Activated naive CD8-positive, alpha-beta T cell treated with anti-CD3 and anti-CD28 coated beads, Interleukin-2, amount 10 ng/mL, durations not matched to agents 7 days and 5 days (primary cell): ENCODE measurements at places on chromosomes 16 and 17.

DNA sequence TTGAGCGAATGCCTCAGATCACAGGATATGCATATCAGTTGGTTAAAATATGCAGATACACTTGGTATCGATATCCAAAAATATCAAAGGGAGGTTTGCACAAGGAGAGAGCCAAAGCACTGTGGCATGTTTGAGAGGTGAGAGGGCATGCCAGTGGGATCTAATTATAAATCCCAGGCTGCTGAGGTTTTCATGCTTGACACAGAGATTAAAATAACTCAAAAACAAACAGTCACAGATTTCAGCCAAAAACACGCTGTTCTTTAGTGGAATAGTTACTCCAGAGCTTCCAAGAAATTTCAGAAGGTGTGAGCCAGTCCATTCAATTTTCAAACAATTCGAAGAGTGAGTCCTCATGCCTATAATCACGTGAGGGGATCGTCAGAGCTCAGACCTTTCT, 477.9 kb downstream of the SOX9 start:
- H3K4me1 ChIP-seq = no peaks in the 10 kb centered on the region
- peaks cover 46% of the 10 kb centered on the region for H3K27me3 ChIP-seq
- no peak overlapping the region for H3K27ac ChIP-seq
- peaks cover 2% of the 10 kb centered on the region for H3K36me3 ChIP-seq
- DNase-seq = no peak

DNA sequence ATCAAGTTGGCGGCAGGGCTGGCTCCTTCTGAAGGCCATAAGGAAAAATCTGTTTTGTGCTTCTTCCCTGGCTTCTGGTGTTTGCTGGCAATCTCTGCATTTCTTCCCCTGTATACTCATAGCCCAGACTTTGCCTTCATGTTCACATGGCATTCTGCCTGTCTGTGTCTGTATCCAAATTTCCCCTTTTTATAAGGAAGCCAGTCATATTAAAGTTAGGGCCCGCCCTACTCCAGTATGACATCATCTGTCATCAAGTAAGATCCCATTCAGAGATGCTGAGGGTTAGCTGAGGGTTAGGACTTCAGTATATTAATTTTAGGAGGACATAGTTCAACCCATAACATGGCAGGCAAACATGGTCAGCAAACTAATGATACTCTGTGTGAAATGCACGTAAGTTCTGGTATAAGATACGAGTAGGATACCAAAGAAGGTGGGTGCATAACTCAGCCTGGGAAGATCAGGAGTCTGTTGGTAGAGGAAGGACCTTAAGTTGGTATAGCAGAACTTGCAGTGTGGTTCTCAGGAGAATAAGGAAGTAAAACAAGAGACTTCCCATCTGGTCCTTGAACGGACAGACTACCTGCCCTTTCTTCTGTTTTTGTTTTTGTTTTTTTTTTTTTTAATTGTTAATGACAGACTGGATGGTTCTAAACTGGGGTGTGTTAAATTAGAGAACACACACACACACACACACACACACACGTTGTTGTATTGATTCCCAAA, 13.9 kb downstream of the MAP2K6 start:
- peaks cover 25% of the 10 kb centered on the region for H3K4me1 ChIP-seq
- no peak for DNase-seq
- no peaks in the 10 kb centered on the region for H3K27me3 ChIP-seq
- H3K27ac ChIP-seq = no peak overlapping the region
- H3K4me3 ChIP-seq = no peak overlapping the region
- H3K36me3 ChIP-seq = peaks cover 8% of the 10 kb centered on the region

- no peak for DNase-seq
- peak overlapping the region; percentile 73 for H3K27ac ChIP-seq
- H3K4me3 ChIP-seq = no peak overlapping the region
- no peaks in the 10 kb centered on the region for H3K27me3 ChIP-seq
- peaks cover 9% of the 10 kb centered on the region for H3K4me1 ChIP-seq
These were observed 26.7 kb upstream of the JPT2 start for GRCh38 chr16:1651094-1651973.

GRCh38 chr17:60579090-60579489, 20.9 kb upstream of the PPM1D start:
- H3K4me3 ChIP-seq = no peak overlapping the region
- H3K27ac ChIP-seq = no peak overlapping the region
- no peaks in the 10 kb centered on the region for H3K36me3 ChIP-seq
- no peak for DNase-seq
- no peaks in the 10 kb centered on the region for H3K4me1 ChIP-seq
- H3K27me3 ChIP-seq = peaks cover 3% of the 10 kb centered on the region

DNA sequence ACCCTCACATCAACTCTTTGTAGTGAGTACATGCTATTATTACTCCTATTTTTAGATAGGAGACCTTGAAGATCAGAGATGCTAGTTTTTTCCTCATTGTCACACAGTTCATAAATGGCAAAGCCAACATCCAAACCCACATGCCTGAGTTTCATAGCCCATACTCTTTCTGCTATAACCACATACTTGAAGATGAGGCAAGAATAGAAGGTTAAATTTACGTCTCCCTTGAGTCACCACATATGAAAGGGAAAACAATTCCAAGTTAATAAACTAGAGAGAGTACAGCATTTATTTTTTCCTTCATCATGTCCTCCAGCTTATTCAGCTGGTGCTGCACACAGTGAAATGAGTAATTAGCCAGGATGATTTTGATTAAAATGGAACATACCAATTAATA, 23.7 kb downstream of the NUDT7 start:
- no peak overlapping the region for H3K27ac ChIP-seq
- no peaks in the 10 kb centered on the region for H3K36me3 ChIP-seq
- no peak overlapping the region for H3K4me3 ChIP-seq

- no peak for DNase-seq
- H3K36me3 ChIP-seq = peaks cover 49% of the 10 kb centered on the region
- no peak overlapping the region for H3K4me3 ChIP-seq
These were observed 43.1 kb downstream of the PIK3R5 start for GRCh38 chr17:8922451-8922850.

DNA sequence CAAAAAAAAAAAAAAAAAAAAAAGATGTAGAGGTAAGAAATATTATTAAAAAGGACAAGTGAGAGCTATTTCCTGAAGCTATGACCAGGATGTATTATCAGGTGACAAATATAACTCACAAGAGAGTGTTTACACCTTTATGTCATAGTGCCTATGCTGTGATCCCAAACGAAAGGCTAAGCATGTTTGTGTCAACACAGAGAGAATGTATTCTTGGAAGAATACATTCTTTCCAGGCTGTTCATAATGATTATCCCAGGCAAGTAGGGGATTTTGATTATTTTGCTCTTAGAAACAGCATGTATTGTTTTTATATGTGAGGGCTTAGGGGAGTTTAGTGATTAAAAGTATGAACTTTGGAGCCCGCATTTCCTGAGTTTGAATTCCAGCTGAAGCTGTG, 175.0 kb downstream of the SPECC1 start:
- H3K4me1 ChIP-seq = no peaks in the 10 kb centered on the region
- H3K4me3 ChIP-seq = no peak overlapping the region
- peaks cover 6% of the 10 kb centered on the region for H3K27me3 ChIP-seq
- no peak for DNase-seq
